ENCODE measurements at places on chromosomes 13 and 19.
A peak's percentile ranks its signal among the peaks of the same experiment; 100 is the strongest.

DNA sequence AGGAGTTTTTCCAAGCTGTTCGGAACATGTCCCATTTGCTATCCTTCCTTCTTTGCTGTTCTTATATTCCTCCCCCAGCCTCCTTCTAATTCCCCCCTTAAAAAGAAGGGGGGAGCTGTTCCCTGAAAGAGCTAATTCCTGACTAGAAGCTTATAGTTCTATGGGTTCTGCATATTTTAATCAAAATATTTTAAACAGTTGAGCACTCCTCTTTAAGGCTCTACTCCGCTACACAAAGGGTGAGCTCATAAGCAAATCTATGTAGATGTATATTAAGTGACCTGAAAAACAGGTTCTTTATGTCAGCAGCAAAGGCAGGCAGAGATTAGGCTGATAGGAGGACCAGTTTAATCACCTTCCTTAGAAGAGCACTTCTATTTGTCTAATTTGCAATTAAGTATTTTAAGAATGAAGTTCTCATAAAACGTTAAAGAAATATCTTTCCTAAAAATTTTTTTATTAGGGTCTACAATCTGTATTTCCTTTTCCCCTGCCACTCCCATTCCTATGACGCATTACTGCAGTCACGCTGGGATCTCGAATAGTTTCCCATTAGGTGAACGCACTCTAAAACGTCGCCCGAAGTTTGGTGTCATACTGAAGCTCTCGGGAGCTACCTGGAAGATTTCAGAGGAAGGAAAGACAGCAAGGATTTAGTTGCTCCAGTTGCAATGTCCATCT is 5.2 kb downstream of the EFNB2 start:
- no peaks in the 10 kb centered on the region for H3K36me3 ChIP-seq
- H3K27ac ChIP-seq = no peak overlapping the region
- H3K4me3 ChIP-seq = no peak overlapping the region
- no peaks in the 10 kb centered on the region for H3K27me3 ChIP-seq
- peaks cover 25% of the 10 kb centered on the region for H3K4me1 ChIP-seq

GRCh38 chr13:32932376-32932775 is 83.8 kb upstream of the KL start:
- no peaks in the 10 kb centered on the region for H3K27me3 ChIP-seq
- H3K4me1 ChIP-seq = no peaks in the 10 kb centered on the region
- H3K27ac ChIP-seq = no peak overlapping the region
- DNase-seq = no peak
- H3K4me3 ChIP-seq = no peak overlapping the region

- H3K4me3 ChIP-seq = no peak overlapping the region
- no peak overlapping the region for H3K27ac ChIP-seq
- H3K36me3 ChIP-seq = no peaks in the 10 kb centered on the region
- no peaks in the 10 kb centered on the region for H3K27me3 ChIP-seq
- no peaks in the 10 kb centered on the region for H3K4me1 ChIP-seq
Observed at GRCh38 chr13:111973605-111974340, 93.2 kb upstream of the SOX1 start.

DNA sequence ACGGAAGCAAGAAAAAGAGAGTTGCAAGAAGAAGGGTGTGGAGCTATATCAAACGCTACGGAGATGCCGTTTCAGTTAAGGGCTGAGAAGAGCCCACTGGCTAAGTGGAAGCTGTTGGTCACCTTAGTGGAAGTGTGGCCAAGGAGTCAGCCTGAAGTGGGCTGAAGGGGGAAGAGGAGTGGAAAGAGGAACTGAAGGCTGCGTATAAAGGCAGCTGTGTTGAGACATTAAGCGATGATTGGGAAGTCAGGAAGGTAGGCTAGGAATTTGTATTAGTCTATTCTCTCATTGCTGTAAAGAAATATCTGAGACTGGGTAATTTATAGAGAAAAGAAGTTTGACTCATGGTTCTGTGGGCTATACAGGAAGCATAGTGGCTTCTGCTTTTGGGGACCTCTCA is 14.1 kb upstream of the FRY start:
- no peak overlapping the region for H3K4me3 ChIP-seq
- DNase-seq = no peak
- H3K4me1 ChIP-seq = no peaks in the 10 kb centered on the region
- H3K27ac ChIP-seq = no peak overlapping the region
- no peaks in the 10 kb centered on the region for H3K27me3 ChIP-seq

GRCh38 chr19:23596872-23597271 is 90.1 kb downstream of the ZNF675 start:
- no peaks in the 10 kb centered on the region for H3K36me3 ChIP-seq
- no peaks in the 10 kb centered on the region for H3K27me3 ChIP-seq
- no peak overlapping the region for H3K27ac ChIP-seq

DNA sequence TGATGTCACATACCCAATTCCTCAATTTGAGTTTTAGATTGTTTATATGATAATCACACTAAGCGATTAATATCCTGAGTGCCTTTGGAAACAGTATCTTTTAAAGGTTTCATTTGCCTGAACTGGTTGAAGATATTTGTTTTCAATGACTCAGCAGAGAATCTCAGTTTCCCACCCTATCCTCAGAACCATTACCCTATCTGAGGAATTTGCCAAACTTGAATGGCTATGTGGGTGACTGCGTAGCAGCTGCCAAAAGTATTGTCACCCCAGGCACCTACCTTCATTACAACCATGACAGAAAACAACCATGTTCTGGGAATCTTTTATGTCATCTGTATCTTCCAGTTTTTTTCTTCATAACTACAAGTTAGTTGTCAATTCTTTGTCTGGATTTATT is 440.1 kb upstream of the NBEA start:
- H3K4me3 ChIP-seq = no peak overlapping the region
- H3K27me3 ChIP-seq = no peaks in the 10 kb centered on the region
- no peaks in the 10 kb centered on the region for H3K4me1 ChIP-seq

DNA sequence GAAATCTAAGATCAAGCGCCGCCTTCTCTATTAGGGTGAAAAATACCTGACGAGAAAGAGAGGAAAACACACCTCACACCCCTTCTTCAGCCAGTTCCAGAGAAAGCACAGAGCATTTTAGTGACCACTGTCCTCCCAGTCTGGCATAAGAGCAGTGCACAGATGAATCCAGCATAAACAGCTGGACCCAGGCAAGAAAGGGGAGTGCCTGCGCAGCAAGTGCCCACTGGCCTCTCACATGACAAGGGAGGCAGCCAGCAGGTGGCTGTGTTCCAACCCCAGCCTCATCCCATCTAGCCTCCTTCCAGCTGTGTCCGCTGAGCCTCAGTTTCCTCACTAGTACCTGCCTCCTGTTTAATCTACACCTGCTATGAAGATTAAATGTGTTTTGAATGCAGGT is 8.0 kb downstream of the MED26 start:
- no peaks in the 10 kb centered on the region for H3K27me3 ChIP-seq
- no peak overlapping the region for H3K4me3 ChIP-seq
- no peak overlapping the region for H3K27ac ChIP-seq
- peaks cover 51% of the 10 kb centered on the region for H3K4me1 ChIP-seq
- no peak for DNase-seq

GRCh38 chr19:16274447-16274846 is 50.2 kb upstream of the KLF2 start:
- H3K36me3 ChIP-seq = no peaks in the 10 kb centered on the region
- H3K27ac ChIP-seq = no peak overlapping the region
- H3K4me3 ChIP-seq = no peak overlapping the region
- no peak for DNase-seq

GRCh38 chr13:92122186-92122853 is 723.9 kb downstream of the GPC5 start:
- no peak for DNase-seq
- no peak overlapping the region for H3K4me3 ChIP-seq
- H3K4me1 ChIP-seq = no peaks in the 10 kb centered on the region

GRCh38 chr13:108895220-108895704 is 265.9 kb downstream of the MYO16 start:
- H3K4me3 ChIP-seq = no peak overlapping the region
- peak; percentile 23 for DNase-seq
- no peaks in the 10 kb centered on the region for H3K4me1 ChIP-seq
- no peak overlapping the region for H3K27ac ChIP-seq

DNA sequence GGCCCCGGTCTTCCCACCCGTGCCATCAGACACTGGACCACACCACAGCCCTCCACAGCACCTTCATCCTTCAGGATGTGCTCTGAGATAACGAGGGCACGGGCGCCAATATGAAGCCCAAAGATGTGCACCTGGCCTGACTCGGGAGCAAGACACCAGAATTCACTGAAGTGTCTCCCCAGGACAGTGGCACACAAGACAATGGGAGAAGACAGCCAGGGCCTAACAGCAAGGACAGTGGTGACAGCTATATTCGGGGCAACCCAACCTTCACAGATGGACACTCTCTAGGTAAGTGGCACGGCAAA is 7.2 kb downstream of the DDX39A start:
- H3K27ac ChIP-seq = no peak overlapping the region
- no peak overlapping the region for H3K4me3 ChIP-seq
- peaks cover 51% of the 10 kb centered on the region for H3K4me1 ChIP-seq
- H3K27me3 ChIP-seq = no peaks in the 10 kb centered on the region

- no peak overlapping the region for H3K4me3 ChIP-seq
- H3K4me1 ChIP-seq = no peaks in the 10 kb centered on the region
- no peak for DNase-seq
- H3K36me3 ChIP-seq = no peaks in the 10 kb centered on the region
- no peak overlapping the region for H3K27ac ChIP-seq
- no peaks in the 10 kb centered on the region for H3K27me3 ChIP-seq
Observed at GRCh38 chr13:84208246-84208910, 326.1 kb upstream of the SLITRK1 start.

DNA sequence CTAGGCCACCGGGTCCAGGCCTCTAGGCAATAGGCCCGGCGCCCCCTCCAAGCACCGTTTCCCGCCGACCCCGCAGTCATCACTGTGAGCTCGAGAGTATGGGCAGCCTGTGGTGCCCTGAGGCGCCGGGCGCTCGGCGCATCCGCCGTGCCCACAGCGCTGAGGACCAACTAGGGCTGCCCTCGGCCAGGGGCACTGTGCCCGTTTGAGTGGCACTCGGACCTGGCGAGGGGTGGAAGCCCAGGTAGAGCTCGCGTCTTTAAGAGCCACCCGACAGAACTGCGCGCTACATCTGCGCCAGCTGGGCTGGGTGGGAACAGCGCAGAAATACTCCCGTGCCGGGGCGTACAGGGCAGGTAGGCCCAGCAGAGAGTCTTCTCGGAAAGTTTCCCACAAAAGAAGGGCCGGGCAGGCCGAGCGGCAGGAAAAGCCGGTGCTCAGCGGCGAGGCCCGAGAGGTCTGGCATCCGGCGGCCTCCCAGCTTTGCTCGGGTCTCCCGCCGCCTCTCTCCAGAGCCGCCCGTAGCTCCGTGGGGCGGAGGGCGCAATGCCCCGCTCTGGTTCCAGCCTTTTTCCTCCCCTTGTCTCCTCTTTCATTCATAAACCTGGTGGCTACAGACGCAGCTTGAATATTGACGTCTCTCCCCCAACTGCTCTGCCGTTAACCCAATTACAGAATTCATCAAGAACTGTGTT is 5.4 kb upstream of the SOX1 start:
- no peak overlapping the region for H3K27ac ChIP-seq
- no peak overlapping the region for H3K4me3 ChIP-seq
- H3K4me1 ChIP-seq = peaks cover 6% of the 10 kb centered on the region
- no peak for DNase-seq
- peaks cover 86% of the 10 kb centered on the region for H3K27me3 ChIP-seq

GRCh38 chr13:24074678-24075077 is 85.8 kb upstream of the SPATA13 start:
- no peaks in the 10 kb centered on the region for H3K27me3 ChIP-seq
- H3K4me1 ChIP-seq = no peaks in the 10 kb centered on the region
- no peaks in the 10 kb centered on the region for H3K36me3 ChIP-seq
- no peak overlapping the region for H3K4me3 ChIP-seq
- DNase-seq = no peak

DNA sequence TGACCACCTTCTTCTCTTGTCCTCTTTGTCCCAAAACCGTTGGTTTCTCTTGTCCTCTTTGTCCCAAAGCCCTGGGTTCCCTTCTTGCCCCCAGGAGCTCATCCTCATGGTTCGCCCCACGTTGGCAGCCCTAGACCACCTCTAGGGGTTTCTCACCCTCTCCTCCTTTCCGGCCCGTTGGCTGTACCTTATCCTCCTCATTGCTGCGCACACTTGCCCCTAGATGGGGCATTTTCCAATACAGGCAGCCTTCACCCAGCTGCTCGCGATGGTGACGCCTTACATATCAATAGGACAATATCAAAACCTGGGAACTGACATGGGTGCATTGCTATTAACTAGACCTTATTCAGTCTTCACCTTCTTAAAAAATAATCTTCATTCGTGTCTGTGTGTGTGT is 86.5 kb downstream of the IPO5 start:
- no peaks in the 10 kb centered on the region for H3K27me3 ChIP-seq
- H3K4me3 ChIP-seq = no peak overlapping the region
- H3K36me3 ChIP-seq = no peaks in the 10 kb centered on the region
- H3K27ac ChIP-seq = no peak overlapping the region
- H3K4me1 ChIP-seq = no peaks in the 10 kb centered on the region
- no peak for DNase-seq

GRCh38 chr13:38879278-38879677 is 111.4 kb downstream of the STOML3 start:
- no peak for DNase-seq
- H3K27me3 ChIP-seq = no peaks in the 10 kb centered on the region
- H3K27ac ChIP-seq = no peak overlapping the region
- no peaks in the 10 kb centered on the region for H3K36me3 ChIP-seq
- no peaks in the 10 kb centered on the region for H3K4me1 ChIP-seq

- no peaks in the 10 kb centered on the region for H3K4me1 ChIP-seq
- no peaks in the 10 kb centered on the region for H3K27me3 ChIP-seq
- no peak for DNase-seq
- no peak overlapping the region for H3K27ac ChIP-seq
Observed at GRCh38 chr19:17671906-17672305, 16.2 kb downstream of the UNC13A start.

DNA sequence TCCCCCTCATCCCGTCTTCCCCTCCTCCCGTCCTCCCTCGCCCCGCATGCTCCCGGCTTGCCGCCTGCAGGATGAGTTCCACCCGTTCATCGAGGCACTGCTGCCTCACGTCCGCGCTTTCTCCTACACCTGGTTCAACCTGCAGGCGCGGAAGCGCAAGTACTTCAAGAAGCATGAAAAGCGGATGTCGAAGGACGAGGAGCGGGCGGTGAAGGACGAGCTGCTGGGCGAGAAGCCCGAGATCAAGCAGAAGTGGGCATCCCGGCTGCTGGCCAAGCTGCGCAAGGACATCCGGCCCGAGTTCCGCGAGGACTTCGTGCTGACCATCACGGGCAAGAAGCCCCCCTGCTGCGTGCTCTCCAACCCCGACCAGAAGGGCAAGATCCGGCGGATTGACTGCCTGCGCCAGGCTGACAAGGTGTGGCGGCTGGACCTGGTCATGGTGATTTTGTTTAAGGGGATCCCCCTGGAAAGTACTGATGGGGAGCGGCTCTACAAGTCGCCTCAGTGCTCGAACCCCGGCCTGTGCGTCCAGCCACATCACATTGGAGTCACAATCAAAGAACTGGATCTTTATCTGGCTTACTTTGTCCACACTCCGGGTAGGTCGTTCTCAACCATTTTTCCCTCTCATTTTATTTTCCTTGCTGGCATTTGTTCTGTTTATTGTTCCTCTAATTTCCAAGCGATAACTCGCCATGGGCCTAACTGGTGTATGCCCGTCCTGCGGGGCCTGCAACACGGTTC is 29.8 kb downstream of the NFIX start:
- H3K4me1 ChIP-seq = peaks cover 25% of the 10 kb centered on the region
- H3K4me3 ChIP-seq = no peak overlapping the region
- H3K36me3 ChIP-seq = no peaks in the 10 kb centered on the region
- H3K27me3 ChIP-seq = peaks cover 13% of the 10 kb centered on the region
- DNase-seq = no peak

- DNase-seq = no peak
- no peaks in the 10 kb centered on the region for H3K27me3 ChIP-seq
- H3K4me3 ChIP-seq = no peak overlapping the region
- H3K27ac ChIP-seq = no peak overlapping the region
Observed at GRCh38 chr19:2645826-2646225, 56.7 kb downstream of the GNG7 start.

- peaks cover 9% of the 10 kb centered on the region for H3K27me3 ChIP-seq
- no peaks in the 10 kb centered on the region for H3K36me3 ChIP-seq
- no peak for DNase-seq
- no peak overlapping the region for H3K4me3 ChIP-seq
- no peak overlapping the region for H3K27ac ChIP-seq
Observed at GRCh38 chr13:110932588-110932987, 17.7 kb upstream of the ANKRD10 start.

All from B cell (primary cell).